Stromal cell of bone marrow (primary cell): ENCODE measurements at places on chromosomes 12 and 14.

GRCh38 chr12:108578813-108579212 lies 16.4 kb downstream of the ISCU start:
- no peak for DNase-seq

GRCh38 chr14:51333901-51334521 lies 94.0 kb downstream of the TMX1 start:
- DNase-seq, result no peak

DNA sequence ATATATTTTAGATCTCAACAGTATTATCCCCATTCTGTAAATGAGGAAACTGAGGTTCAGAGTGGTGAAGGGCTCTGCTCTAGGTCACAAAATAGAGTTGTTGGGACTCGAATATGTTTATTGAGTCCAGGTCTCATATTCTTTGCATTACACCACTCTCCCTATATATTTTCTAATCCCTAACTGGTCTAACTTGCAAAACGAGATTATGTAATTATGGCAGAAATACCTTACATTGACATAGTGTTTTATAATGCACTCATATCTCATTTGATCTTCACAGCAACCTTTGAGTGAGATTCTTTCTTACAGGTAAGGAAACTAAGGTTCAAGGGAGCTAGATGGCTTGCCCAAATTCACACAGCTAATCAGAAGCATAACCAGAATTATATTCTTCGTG lies 106.9 kb upstream of the LRIG3 start:
- DNase-seq, result no peak

DNA sequence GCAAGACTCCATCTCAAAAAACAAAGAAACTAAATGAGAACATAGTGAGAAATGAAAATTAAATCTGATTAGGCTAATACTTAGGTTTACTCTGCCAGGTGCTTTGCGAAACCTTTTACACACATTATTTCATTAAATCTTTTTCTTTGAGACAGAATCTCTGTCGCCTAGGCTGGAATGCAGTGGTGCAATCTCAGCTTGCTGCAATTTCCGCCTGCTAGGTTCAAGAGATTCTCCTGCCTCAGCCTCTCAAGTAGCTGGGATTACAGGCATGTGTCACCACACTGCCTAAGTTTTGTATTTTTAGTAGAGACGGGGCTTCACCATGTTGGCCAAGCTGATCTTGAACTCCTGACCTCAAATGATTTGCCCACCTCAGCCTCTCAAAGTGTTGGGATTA lies 21.9 kb upstream of the EEA1 start:
- DNase-seq, result no peak

- DNase-seq, result no peak
These were observed 132.6 kb downstream of the NTS start for GRCh38 chr12:86006727-86007126.

- DNase-seq, result peak; percentile 41
These were observed 21.7 kb downstream of the ERH start for GRCh38 chr14:69376439-69376838.

GRCh38 chr12:78928200-78929074 lies 63.9 kb downstream of the SYT1 start:
- DNase-seq, result peak; percentile 21

- no peak for DNase-seq
These were observed 80.3 kb downstream of the SRGAP1 start for GRCh38 chr12:63924781-63925180.

DNA sequence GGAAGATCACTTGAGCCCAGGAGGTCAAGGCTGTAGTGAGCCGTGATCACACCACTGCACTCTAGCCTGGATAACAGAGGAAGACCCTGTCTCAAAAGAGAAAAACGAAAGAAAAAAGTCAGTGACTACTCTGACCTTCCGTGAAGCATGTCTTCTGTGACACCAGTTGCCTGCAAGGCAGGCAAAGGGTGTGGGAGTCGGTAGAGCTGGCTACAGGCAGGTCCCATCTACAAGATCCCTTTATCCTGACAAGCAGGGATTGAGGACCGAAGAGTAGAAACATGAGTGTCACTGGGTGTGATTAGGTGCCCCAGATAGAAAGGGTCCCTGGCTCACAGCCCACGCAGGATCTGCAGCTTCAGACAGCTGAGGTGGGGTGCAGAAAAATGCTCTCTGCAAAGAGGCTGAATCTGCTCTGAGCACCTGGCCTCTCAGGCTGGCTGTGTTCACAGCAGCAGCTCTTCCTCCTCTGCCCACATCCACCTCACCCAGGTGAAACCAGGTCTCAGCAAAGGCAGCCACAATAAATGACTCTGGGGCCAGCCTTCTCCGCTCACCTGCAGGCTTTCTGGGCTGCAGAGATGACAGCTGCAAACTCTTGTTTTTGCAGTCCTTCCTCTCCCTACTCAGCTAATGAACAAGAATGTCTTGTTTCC lies 28.6 kb upstream of the HSP90B1 start:
- no peak for DNase-seq

DNA sequence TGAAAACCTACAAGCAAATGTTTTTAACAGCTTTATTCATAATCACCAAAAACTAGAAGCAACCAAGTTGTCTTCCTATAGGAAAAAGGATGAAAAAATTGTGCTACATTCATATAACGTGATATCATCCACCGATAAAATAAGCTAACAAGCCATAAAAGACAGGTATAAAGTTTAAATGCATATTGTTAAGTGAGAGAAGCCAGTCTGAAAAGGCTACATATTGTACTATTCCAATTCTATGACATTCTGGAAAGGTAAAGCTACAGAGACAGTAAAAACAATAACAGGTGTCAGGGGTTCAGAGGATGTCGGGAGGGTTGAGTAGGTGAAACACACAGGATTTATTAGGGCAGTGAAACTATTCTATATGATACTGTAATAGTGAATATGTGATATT lies 22.7 kb downstream of the CDKL1 start:
- DNase-seq, result no peak

- DNase-seq, result no peak
These were observed 46.2 kb upstream of the KCNH5 start for GRCh38 chr14:63091394-63091996.

DNA sequence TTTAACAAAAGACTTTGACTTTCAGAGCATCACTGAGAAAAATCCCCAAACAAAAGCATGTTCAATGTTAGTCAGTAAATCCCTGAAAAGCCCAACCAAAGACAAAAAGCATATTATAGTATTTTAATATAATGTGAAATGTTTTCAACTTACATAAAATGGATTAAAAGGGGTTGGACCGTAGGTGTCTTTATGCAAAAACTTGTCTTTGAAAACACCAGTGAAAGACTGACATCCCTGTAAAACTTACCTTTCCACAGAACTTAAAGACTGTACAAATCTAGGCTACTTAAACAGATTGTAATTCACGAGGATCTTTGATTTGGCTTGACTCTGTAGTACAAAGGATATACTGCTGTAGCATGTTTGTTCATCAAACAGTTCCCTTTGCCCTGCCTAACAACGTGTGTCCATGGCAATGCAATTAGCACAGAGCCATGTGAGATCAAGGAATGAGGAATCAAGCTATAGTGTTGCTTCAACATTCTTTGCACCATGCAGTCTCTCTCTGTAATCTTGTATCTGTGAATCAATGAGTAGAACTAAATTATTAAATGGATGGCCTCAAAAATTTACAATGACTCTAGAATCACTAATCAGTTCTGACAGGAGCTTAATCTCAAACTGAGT lies 138.5 kb upstream of the SYT1 start:
- no peak for DNase-seq

GRCh38 chr12:22687361-22688076 lies 62.5 kb downstream of the ETNK1 start:
- DNase-seq, result peak; percentile 73

DNA sequence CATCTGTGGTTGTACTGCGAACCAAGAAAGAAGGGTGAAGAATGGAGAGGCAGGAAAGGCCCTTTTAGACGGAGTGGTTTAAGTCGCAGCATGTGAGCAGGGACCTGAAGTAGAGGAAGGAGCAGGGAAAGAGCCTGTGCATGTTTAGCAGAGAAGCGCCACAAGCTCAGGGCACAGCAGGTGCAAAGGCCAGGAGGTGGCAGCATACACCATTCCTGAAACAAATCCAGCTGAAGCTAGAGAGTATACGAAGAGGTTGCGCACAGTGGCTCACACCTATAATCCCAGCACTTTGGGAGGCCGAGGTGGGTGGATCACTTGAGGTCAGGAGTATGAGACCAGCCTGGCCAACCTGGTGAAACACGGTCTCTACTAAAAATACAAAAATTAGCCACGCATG lies 49.9 kb downstream of the HELB start:
- DNase-seq, result no peak
